Stimulated activated CD8-positive, alpha-beta memory T cell treated with anti-CD3 and anti-CD28 coated beads, Interleukin-4, amount 100 ng/mL, for 24 hours (primary cell): ENCODE measurements at places on chromosomes 3 and 15.

- no peak for DNase-seq
These were observed 643 bp downstream of the CDAN1 start for GRCh38 chr15:42736178-42736792.

- no peak for DNase-seq
These were observed 228.1 kb downstream of the ADAMTS9 start for GRCh38 chr3:64459711-64460110.

DNA sequence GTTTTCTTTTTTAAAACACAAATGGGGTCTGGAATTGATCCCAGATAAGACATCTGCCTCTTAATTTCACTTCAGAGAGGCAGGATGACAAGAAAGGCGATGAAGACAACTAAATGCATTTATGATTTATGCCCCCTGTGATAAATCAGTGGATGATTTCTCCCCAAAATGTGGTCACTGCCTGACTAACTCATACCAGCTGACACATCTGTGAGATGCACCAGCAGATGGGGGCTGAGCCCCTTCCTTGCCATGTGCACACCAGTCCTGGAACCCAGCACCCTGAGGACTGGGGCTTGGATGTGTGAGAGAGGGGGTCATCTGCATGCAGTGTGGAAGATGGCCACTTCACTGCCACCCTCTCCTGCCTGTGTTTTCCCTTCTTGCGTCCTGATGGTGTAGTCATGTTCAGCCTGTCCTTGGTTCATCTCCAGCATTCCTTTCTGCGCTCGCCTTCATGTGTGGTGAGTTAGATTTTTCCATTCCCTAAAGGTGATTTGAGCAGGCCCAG, 264.3 kb downstream of the LRTM1 start:
- DNase-seq: no peak

- DNase-seq: no peak
These were observed 39.0 kb downstream of the CYP19A1 start for GRCh38 chr15:51299187-51300015.

DNA sequence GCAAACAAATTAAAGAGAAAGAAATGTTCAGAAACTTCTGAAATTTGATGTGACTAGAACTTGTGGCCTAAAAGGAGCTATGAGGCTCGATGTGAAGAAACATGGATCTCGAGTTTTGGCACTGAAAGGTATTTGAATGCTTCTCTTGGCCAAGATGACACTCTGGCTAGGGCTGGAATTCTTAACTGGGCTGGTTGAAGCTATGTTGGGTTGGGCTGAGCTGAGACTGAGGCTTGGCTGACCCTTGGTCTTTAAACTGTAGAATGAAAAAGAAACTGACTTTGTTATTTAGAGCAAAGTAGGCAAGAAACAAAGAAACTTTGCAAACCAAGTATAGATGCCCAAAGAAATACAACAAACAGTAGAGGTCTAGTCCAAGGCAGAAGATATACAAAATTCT, 28.1 kb upstream of the CLDN16 start:
- no peak for DNase-seq

GRCh38 chr3:107130089-107130700, 247.0 kb upstream of the CCDC54 start:
- no peak for DNase-seq

GRCh38 chr3:149586871-149587270, 71.0 kb downstream of the WWTR1 start:
- no peak for DNase-seq

DNA sequence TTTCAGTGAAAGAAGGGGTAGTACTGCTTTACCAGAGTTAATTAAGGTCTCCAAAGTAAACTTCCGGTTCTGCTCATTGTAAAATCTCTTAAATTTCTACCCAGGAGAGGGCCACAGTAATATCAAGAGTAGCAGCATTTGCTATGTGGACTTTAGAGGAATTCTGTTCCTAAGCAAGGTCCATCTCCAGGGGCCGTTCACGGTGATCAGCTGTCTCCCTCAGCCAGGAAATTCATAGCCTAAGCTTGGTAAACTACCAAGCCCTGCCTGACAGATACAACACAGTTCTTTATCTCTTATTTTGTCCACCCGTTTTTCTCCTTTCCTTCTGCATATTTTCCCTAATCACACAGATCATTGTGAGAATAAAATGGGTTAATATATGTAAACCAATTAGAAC, 2.3 kb downstream of the DUT start:
- DNase-seq: no peak

DNA sequence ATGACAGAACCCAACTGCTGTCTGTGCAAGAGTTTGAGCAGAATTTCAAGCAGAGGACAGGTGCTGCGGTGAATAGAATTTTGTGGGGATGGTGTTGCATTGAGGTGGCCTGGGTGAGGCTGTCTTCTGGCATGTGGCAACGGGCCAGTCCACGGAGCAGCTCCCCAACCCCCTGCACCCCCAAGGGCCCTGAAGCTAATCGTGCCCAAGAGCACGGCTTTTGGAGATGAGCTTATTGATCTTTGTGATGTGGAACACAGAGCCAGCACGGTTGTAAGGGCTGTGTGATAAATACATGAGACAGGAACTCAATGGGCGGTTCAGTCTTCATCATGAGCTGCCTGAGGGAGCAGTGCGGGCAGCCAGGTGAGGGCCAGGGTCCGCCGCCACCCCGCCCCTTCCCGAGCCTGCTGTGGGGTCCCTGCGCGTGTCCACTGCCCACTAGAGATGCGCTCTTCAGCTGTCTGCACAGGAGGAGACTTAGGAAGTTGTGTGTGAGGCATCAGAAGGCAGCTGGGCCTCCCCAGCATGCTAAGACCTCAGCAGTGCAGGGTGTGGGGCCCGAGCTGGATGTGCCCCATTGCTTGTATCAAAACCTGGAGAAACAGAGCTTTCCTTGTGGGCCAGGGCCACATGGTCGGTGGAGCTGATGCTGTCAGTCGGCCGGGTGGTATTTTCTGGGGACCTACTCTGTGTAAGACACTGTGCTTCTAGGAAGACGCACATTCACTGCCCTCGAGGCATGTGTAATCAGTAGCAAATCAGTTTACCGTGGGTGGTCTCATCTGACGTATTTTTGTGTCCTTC, 90.5 kb downstream of the CHRNA7 start:
- no peak for DNase-seq

GRCh38 chr3:179688850-179689249, 36.0 kb downstream of the USP13 start:
- DNase-seq: no peak

GRCh38 chr3:37995652-37996641, 5.4 kb downstream of the VILL start:
- DNase-seq: no peak
